Naive thymus-derived CD8-positive, alpha-beta T cell (primary cell): ENCODE measurements at places on chromosomes 2 and 18.

- H3K27ac ChIP-seq = no peak overlapping the region
- peaks cover 6% of the 10 kb centered on the region for H3K27me3 ChIP-seq
- no peaks in the 10 kb centered on the region for H3K36me3 ChIP-seq
- H3K4me1 ChIP-seq = no peaks in the 10 kb centered on the region
- H3K4me3 ChIP-seq = no peak overlapping the region
Observed at GRCh38 chr2:222992137-222992536, 59.9 kb upstream of the KCNE4 start.

DNA sequence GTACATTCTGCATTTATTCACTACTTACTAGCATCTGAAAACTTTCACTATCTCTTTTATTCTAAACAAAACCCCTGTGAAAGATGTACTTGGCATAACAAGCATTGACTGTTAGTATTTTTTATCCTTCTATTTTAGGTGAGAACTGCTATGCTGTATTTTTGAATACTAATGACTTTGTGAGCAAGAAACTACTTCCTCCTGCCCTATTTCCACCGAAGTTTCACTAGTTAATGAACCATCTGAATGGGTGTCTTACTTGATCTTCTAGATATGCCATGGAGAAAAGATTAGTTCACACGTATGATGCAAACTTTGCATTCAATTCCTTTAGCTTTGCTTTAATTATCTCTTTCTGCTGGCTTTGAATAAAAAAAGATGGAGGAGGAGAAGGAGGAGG lies 68.1 kb downstream of the EPHA4 start:
- no peaks in the 10 kb centered on the region for H3K4me1 ChIP-seq
- H3K27me3 ChIP-seq = no peaks in the 10 kb centered on the region
- no peak overlapping the region for H3K27ac ChIP-seq
- no peak overlapping the region for H3K4me3 ChIP-seq
- H3K36me3 ChIP-seq = no peaks in the 10 kb centered on the region

GRCh38 chr2:101675512-101675911 lies 22.0 kb upstream of the MAP4K4 start:
- H3K4me1 ChIP-seq = peaks cover 11% of the 10 kb centered on the region
- H3K27ac ChIP-seq = no peak overlapping the region
- H3K4me3 ChIP-seq = no peak overlapping the region
- no peak for DNase-seq

GRCh38 chr2:206085742-206086445 lies at the start of gene INO80D:
Gene INO80D, minus strand, starts transcription at chr2:206086174. Its CDS starts 23,158 bp downstream, at chr2:206063016.
- peak; percentile 65 for DNase-seq
- H3K4me3 ChIP-seq = peak within 1 kb of the TSS; percentile 100
- H3K27me3 ChIP-seq = no peaks in the 10 kb centered on the region
- no peaks in the 10 kb centered on the region for H3K36me3 ChIP-seq

GRCh38 chr2:8189316-8189715 lies 492.5 kb upstream of the ID2 start:
- H3K4me3 ChIP-seq = no peak overlapping the region
- H3K27me3 ChIP-seq = peaks cover 5% of the 10 kb centered on the region
- no peaks in the 10 kb centered on the region for H3K36me3 ChIP-seq
- H3K4me1 ChIP-seq = no peaks in the 10 kb centered on the region
- no peak for DNase-seq
